ENCODE measurements at places on chromosomes 3 and 15.

GRCh38 chr3:44926921-44927320 is 49.1 kb downstream of the ZDHHC3 start:
- no peak for DNase-seq

DNA sequence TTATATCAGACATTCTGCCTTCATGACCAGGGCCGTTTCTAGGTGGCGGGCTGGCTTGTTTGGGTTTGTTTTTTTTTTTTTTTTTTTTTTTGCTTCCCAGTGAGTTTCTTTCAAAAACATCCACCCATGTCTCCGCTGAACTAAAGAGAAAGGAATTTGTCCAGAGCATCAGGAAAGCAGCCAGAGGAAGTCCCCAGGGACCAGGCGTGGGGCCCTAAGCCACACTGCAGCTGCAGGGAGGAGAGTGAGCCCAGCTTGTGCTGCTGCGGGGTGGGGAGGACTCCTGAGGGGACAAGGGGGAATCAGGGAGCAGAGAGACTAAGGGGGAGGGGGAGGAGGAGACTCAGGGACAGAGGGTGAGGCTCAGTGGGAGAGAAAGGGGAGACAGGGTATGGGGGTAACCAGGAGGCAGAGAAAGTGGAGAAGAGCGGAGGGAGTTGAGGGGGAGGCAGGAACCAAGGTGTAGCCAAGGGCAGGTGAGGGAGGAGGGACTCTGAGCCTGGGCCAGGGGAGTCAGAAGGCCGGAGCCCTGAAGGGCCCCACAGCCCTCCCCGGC is 49.5 kb downstream of the CYP11A1 start:
- DNase-seq: no peak

DNA sequence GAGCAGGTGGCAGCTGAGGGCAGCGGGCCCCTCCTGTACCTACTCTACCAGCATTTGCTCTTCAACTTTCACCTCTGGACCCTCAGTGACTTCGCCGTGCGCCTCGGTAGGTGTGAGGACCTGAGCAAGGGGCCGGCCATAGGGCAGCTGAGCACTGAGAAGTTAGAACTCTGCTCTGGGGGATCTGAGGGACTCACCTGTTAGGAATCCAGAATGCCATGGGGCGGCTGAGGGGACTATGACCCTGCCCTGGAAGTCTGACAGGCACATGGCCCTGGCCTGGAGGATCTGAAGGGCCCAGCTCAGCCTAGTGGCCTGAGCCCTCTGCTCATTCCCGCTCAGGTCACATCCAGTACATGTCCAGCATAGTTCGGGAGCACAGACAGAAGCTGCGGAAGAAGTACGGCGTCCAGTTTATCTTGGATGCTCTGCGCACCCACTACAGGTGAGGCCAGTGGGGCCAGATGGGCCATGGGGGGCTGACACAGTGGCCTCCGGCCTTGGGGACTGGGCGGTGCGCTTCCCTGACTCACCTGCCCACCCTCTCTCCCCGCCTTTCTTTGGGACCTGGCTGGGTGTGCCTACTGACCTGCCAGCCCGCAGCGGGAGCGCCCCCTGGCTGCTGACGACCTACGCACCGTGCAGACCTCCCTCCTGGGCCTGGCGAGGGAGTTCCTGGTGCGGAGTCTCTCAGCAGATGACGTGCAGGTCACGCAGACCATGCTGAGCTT is 18.8 kb downstream of the NBEAL2 start:
- DNase-seq: no peak

- DNase-seq: no peak
Observed at GRCh38 chr3:98556164-98557130, 24.7 kb downstream of the GPR15 start.

- no peak for DNase-seq
Observed at GRCh38 chr3:114877378-114878113, 269.5 kb downstream of the ZBTB20 start.

DNA sequence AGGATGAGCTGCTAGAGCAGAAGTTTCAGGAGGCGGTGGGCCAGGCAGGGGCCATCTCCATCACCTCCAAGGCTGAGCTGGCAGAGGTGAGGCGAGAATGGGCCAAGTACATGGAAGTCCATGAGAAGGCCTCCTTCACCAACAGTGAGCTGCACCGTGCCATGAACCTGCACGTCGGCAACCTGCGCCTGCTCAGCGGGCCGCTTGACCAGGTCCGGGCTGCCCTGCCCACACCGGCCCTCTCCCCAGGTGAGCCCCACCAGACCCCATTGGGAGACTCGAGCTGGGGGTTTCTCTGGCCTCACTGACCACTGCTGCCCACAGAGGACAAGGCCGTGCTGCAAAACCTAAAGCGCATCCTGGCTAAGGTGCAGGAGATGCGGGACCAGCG is 28.0 kb downstream of the PTPN23 start:
- DNase-seq: no peak

GRCh38 chr15:38084289-38084688 is 149.8 kb downstream of the TMCO5A start:
- DNase-seq: no peak

DNA sequence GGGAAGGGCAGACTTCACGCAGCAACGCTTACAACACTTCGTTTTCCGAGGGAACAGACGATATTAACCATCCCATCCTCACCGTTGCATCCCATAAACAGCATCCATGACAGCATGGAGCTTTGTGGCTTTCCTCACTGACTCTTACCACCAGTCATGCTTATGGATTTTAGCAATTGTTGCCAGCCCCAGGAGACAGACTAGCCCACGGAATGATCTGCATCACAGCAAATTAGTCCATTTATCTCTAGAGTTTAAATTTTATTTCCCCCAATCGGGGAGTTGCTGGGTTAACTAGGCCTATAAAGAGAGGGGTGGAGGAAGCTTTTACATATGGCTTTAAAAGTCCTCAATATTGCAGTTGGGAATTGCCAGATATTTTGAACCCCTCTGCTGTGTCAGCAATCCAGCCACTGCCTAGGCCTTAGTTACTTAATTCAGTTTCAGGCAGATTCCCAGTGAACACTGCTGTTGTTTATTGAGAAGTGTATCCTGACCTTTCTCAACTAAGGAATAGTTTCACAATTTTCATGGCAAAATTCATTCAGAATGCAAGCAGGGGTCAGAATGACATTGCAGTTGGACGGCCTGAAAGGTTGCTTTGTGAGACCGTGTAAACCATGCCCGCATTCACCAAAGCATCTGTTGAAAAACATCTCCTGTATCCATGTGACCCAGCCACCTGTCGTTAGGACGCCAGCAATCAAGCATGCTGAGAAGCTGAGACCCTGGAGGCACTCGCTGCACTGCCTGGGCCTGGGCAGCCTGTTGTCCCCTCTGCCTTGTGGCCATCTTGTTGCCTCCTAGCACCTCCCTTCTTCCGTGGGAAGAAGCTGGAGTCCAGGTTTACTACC is 397.4 kb upstream of the TPM1 start:
- no peak for DNase-seq

DNA sequence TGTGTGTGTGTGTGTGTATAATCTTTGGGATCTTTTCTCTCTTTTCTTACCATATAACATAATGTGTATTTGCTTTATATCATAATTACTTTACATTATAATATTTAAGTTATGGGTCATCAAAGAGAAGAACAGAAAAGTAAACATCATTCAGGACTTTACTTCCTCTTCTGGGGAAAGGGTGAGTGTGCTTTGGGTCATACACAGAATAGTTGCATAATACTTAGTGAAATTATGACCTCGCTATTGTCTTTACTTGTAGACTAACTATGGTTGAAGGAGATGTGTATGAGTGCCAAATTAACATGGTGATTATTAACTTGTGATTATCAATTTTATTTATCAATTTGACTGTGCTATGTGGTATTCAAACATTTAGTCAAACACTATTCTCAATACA is 1086.9 kb downstream of the DIPK2A start:
- no peak for DNase-seq

DNA sequence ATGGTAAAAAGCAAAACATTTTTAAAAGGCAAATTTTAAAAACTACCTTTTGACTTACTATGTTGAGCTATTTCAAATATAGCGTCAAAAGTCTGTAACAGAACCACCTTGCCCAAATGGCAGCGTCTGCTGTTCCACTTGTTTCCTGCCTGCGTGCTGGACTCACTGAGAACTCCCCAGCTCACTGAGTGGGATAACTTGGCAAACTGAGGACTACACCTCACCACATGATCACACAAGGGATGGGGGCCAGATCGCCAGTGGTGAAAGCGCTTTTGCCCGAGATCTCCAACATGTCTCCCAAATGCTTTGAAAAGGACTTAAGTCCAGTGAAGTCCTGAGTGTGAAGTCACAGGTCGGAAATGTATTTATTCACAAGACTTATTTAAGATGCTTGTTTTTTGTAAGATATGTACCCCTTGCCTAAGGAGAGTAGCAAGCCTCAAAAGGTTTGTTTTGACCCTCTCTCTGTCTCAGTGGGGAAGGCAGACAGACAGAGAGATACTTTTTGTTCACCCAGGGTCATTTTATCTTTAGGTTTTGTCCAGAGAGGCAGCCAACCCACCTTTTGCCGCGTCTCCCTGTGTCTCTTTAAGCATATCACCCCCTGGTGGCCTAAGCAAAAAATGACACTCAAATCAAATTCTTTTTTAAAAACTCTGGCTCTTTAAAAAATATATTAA is 192.6 kb downstream of the PDZRN3 start:
- DNase-seq: no peak

DNA sequence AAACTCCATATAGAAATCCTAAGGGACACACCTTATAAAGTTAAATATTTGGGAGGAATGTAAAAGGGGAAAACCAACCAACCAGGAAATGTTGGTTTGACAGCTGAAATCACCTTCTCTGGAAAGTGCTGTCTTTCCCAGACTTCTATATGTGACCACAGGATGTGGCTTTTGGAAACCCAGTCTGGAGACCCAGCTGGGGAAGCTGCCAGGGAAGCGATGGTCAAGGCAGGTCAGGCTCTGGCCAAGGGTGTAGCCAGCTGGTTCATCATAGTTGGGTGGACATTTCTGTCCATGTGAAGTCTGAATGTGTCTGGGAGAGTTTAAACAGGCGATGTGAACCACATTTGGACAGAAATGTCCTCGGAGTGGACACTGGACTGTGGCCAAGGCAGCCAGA is 73.9 kb downstream of the ARNT2 start:
- DNase-seq: no peak

- no peak for DNase-seq
Observed at GRCh38 chr3:48426401-48426909, 3.4 kb downstream of the PLXNB1 start.

DNA sequence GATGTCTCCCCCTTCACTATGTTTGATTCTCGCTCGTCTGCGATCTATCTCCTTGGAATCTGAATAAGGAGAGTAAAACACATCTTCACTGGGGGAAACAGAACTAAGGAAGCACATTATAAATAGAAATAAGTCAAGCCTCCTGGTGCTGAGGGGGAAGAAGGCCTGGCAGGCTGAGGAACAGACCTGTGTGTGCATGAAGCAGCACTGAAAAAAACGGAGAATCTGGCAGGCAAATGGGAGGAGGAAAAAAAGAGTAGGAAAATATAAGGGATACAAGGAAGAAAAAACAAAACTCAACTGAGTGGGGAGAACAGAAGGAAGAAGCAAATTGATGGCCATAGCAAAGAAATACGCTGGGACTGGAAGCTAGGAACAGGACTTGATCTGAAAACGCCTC is 25.7 kb downstream of the PARP16 start:
- no peak for DNase-seq

GRCh38 chr15:79089331-79089889 is 1.2 kb downstream of the RASGRF1 start:
- no peak for DNase-seq

DNA sequence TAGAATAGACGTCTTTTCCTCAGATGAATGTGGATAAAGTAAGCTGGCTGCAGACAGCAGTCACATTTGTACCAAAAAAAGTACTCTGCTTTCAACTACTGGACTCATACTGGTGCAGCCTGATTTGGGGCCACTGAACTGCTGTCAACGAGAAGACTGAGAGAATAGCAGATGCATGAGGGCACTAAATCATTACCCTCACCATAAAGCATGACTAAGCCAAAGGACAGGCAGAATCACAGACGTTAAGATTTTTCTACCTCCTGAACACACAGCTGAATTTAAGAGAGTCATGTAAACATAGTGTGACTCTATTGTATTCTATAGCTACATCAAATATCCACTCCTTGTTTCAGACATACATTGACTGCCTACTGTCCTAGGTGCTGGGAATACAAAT is 67.8 kb upstream of the CDAN1 start:
- no peak for DNase-seq

DNA sequence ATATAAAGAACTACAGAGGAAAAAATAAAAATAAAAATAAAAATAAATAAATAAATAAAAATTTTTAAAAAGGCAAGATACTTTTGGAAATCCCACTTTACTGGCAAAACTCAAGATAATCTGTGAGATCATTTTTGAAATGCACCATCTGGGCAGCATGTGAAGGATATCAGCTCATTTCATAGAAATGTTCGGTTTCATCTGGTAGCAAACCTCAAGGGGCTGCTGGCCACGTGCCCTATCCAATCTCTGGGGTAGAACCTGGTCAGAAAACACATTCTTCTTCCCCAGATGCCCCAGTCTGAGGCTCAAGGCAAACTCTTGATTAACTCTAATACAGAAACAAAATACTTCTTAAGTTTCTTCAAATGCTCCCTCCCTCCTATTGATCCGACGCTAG is 166.0 kb downstream of the FMN1 start:
- DNase-seq: no peak

GRCh38 chr3:101529816-101530685 is 17.0 kb upstream of the SENP7 start:
- DNase-seq: no peak

DNA sequence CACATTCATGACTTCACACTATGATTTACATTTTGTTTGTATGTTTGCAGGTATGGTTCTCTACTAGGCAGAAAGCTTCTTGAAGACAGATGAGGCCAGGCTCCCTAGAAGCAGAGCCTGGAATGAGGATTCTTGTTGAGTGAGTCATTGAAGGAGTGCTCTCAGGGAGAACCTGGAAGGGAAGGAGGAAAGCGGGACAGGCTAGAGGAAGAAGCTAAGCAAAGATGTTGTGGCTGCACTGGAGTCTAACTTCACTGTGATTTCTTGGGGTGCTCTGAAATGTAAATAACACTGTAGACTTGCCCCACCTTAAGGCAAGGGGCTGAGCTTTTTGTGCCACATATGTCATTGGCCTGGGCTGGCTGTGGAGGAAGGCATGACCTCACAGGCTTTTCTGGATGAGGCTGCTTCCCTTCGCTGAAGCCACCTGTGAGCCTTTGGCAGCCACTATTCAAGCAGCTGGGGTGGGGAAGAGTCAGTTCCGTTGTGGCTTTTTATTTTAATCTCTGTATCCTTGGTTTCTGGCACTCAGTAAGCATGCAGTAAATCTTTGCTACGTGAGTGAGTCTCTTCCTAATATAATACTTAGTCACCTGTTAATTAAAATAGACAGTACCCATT is 307.3 kb downstream of the SV2B start:
- DNase-seq: no peak

GRCh38 chr15:64151727-64152506 is at the start of gene SNX22:
SNX22 (plus strand) TSS chr15:64151731; CDS start chr15:64151776, 45 bp downstream.
- DNase-seq: no peak

GRCh38 chr3:116601206-116601605 is 108.4 kb upstream of the TUSC7 start:
- DNase-seq: no peak

GRCh38 chr3:12186515-12187286 is 28.0 kb upstream of the TIMP4 start:
- no peak for DNase-seq
